ENCODE measurements at places on chromosomes 1 and 21. TPM values are rescaled to one million over a fixed set of nuclear protein-coding genes. Genes with fewer than 3 reads are reported as not detected.

DNA sequence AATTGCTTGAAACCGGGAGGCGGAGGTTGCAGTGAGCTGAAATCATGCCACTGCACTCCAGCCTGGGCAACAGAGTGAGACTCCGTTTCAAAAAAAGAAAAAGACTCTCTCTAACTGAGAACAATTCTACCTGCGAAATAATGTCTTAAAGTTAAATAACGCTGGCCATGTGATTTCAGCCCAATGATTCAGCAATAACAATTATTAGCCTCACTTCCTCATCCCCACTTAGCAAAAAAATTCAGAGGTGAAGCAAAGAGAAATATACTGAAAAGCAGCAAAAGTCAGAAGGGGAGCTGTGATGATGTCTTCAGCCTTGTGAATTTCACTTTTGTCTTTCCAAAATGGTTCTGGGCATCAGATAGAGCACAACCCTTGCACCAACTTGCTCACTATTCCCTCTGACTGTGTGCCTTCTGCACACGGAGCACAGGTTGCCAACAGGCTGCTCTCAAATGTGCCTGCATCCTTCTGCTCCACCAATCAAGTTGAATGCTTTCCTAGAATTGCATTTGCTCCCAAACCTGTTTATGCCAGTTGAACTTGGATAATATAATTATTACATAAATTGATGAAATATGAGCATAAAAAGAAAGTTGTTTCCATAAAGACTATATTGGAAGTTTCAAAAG, 79.8 kb upstream of the IPO9 start:
- DNase-seq: no peak

GRCh38 chr21:33984021-33984481, 68.4 kb upstream of the ATP5PO start:
- DNase-seq: no peak

DNA sequence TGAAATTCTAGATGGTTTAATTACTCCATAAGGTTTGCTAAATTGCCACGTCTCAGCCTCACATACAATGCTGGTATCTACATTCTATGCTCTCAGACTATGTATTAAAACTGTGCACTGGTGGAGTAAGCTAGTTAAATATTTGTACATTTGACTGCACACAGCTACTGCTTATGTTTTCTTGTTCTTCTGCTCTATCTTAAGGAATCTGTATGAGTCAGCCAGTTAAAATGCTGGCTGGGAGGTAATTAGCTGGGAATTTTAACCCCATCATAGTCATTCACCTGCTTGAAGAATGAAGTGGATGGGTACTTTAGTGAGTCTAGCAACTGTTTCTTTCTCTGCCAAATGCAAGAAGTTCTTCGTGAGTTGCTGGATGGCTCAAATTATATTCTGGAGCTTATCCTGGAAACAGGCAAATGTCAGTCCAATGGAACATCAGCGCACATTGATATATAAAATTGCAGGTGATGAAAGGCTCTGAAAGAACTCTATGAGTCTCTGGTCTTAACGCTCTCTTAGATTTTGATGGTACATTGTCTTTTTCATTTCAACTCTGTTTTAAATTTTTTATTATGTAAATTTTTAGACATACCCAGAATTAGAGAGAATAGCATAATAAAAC, 83.4 kb downstream of the BACH1 start:
- no peak for DNase-seq

GRCh38 chr1:111227851-111228747, 586 bp downstream of the CHI3L2 start:
- DNase-seq: no peak

- DNase-seq: no peak
These were observed 77.7 kb upstream of the DIRAS3 start for GRCh38 chr1:68128157-68128556.

Gene TMEM82
- not detected for polyA plus RNA-seq

Gene TIE1
- 0.81 TPM for polyA plus RNA-seq
